ENCODE measurements at places on chromosomes 7 and 10. TPM values are rescaled to one million over a fixed set of nuclear protein-coding genes. Genes with fewer than 3 reads are reported as not detected.

DNA sequence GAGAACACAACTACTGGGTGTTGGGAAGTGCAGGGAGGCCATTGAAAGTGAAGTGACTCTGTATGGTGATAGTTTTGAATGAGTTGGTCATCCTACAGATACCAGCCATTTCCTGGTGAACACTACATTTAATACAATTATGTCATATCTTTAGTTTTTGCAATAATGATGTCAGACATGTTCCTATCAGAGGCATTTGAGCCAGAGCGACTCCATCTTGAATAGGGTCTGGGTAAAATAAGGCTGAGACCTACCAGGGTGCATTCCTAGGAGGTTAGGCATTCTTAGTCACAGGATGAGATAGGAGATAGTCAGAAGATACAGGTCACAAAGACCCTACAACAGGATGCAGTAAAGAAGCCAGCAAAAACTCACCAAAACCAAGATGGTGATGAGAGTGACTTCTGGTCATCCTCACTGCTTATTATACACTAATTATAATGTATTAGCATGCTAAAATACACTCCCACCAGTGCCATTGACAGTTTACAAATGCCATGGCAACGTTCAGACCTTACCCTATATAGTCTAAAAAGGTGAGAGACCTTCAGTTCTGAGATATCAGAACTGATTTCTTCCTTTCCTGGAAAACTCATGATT is 28.2 kb downstream of the ADK start:
- peak; percentile 10 for DNase-seq

Gene RASA4
- 7.7 TPM for total RNA-seq

DNA sequence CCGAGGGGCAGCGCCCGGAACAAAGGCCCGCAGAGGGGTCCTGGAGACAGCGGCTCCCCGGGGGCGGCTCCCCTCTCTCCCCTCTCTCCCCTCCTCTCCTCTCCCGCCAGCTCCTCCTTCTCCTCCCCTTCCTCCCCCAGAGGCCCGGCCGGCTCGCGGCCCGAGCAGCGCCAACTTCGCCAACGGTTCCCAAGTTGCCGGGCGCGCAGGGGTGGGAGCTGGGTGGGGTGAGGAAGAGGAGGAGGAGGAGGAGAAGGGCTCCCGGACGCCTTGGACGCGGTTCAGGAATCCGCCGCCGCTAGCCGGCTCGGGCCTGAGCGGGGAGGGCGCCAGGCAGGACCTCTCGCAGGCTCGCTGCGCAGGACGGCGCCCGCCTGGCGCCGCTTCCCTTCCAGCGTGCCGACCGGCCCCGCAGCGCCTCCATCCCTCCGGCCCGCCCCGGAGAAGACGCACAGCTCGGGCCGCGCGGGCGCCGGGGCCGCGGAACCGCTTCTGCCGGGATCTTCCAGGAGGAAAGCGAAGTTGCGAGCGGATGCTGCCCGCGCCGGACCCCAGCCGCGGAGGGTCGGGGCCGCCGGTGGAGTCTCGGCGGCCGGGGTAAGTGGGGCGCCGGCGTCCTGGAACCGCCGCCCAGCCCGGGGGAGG is at the start of gene CHST3:
CHST3 (plus strand) TSS at position 298 of the 645 bp plus-strand sequence. CDS start 41,448 bp downstream, outside the sequence.
- DNase-seq, result peak; percentile 45

Gene TRRAP
- 14.4 TPM for total RNA-seq

Gene ZNF775
- 18.2 TPM for total RNA-seq

Gene GSTO2
- 0.06 TPM for total RNA-seq

Gene SMARCD3
- 25.6 TPM for total RNA-seq

GRCh38 chr10:124739119-124739921 is 4.9 kb downstream of the FAM53B start:
- DNase-seq, result no peak

GRCh38 chr7:46357290-46357689 is 436.2 kb upstream of the IGFBP3 start:
- DNase-seq, result peak; percentile 21

DNA sequence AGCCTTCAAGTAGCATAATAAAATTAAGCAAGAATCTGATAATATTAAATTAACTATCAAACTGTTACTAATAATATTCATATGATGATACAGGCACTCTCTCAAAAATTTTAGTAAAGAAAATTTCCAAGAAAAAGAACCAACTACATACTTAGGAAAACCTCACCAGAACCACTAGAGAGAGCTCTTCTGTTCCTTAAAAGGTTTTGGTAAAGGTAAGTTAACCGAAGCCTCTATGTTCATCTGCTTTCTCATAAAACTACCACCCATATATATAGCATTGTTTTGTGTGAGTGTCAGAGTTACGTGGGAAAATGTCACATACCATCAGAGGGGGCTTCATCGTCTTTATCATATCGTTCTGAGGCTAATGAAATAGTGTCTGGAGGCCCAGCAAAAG is 20.7 kb downstream of the SKAP2 start:
- no peak for DNase-seq

Gene CALD1
- 285 TPM for total RNA-seq

DNA sequence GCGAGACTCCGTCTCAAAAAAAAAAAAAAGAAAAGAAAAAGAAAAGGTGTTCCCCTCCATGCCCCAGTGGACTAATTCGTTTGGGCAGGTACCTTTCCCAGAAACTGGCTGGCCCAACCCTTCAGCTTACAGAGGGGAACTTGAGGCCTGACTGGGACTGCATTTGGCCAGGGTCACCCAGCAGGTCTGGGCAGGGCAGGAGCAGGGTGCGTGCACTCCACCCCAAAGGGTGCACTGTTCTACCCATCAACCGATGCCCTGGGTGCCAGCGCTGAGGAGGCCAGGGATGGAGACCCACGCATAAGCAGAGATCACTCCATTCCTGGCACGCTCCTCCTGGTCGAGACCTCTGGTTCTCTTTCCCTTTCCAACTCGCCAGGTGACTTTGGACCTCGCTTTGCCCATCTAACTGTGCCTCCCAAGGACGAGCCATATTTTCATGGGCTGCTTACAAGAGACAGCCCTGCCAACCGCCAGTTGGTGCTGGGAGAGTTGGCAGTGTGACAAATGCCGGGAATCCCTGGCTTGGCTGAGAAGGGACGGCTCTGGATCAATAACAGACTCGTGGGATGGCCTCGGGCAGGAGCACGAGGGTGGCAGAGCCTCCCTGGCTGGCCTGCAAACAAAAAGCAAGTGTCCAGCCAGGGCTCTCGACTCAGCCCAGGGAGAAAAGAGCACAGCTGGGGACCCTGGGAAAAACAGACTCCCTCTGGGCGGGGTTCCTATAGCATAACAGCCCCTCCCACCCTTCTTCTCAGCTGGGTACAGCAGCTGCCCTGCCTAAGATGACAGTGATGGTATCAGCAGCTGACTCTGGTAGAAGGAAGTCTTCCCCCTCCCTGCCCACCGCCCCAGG is 7.9 kb downstream of the HSPB1 start:
- DNase-seq, result no peak

- no peak for DNase-seq
Measured at GRCh38 chr10:16367621-16368292, 69.1 kb upstream of the PTER start.

DNA sequence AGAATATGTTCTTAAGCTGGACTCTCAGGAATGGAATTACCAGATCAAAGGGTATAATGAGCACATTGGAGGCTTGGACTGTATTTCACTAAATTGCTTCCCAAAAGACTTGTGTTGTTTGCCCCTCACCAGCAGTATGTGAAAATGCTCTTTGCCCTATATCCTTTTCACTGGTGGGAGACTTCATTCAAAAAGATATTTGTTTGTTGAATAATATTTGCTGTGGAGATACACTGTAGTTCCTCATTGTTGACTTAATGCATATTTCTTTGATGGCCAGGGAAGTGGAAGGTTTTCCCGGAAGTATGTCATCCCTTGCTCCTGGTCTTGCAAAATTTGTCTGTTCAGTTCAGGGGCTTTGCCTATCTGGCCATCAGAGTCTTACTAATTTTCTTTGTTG is 19.4 kb downstream of the GSTO2 start:
- no peak for DNase-seq

- DNase-seq, result no peak
Measured at GRCh38 chr10:71780156-71780555, 6.8 kb upstream of the VSIR start.

Gene FAM221A
- total RNA-seq, result 6.9 TPM

DNA sequence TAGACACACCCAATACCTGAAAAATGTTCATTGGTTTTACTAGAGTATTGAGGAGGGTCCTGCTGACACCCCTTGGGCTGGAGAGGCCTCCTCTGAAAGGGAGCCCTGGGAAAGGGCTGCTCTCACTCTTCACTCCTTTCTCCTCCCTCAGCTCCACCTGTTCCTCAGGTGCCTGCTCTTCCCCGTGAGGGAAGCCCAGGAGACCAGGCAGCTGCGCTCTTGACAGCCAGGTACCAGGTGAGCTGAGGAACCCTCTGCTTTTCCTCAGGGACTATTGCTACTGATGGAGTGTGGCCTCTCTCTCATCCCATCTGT is 3.3 kb downstream of the ZNF655 start:
- no peak for DNase-seq

Gene FOXI2
- total RNA-seq, result not detected

Gene MMP21
- total RNA-seq, result not detected

- DNase-seq, result no peak
Measured at GRCh38 chr7:45177801-45178200, 20.2 kb downstream of the RAMP3 start.

Gene EXOC4
- total RNA-seq, result 36.9 TPM

GRCh38 chr10:119281581-119282071 is 74.3 kb downstream of the GRK5 start:
- peak; percentile 58 for DNase-seq

All from Daoy (cell line).